HCT116 (cell line): ENCODE measurements at places on chromosomes 3 and 15. TPM values are rescaled to one million over a fixed set of nuclear protein-coding genes. Genes with fewer than 3 reads are reported as not detected.

GRCh38 chr3:105594219-105594618, 227.5 kb downstream of the ALCAM start:
- no peak overlapping the region for H3K27ac ChIP-seq
- peaks cover 11% of the 10 kb centered on the region for H3K4me1 ChIP-seq
- no peak for DNase-seq
- H3K4me3 ChIP-seq, result no peak overlapping the region

The TMCO5A gene
- not detected for total RNA-seq

The APOD gene
- 0.76 TPM for total RNA-seq

GRCh38 chr3:79810092-79810491, 42.3 kb upstream of the ROBO1 start:
- no peaks in the 10 kb centered on the region for H3K27me3 ChIP-seq
- H3K4me3 ChIP-seq, result no peak overlapping the region
- H3K4me1 ChIP-seq, result no peaks in the 10 kb centered on the region

DNA sequence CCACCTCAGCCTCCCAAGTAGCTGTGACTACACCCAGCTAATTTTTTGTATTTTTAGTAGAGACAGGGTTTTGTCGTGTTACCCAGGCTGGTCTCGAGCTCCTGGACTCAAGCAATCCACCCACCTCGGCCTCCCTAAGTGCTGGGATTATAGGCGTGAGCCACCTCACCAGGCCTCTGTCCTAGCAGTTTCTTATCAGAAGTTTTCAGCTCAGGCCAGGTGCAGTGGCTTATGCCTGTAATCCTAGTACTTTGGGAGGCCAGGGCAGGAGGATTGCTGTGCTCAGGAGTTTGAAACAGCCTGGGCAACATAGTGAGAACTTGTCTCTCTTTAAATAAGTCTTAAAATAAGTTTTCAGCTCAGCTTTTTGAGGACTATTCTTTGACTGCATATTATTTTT, 48.4 kb downstream of the SGO1 start:
- H3K4me3 ChIP-seq, result no peak overlapping the region
- no peak overlapping the region for H3K27ac ChIP-seq
- H3K4me1 ChIP-seq, result no peaks in the 10 kb centered on the region
- no peaks in the 10 kb centered on the region for H3K36me3 ChIP-seq
- no peak for DNase-seq
- no peaks in the 10 kb centered on the region for H3K27me3 ChIP-seq

The ATP13A4 gene
- total RNA-seq, result 0.15 TPM

- peak overlapping the region; percentile 20 for H3K4me3 ChIP-seq
- peak overlapping the region; percentile 61; the same call in 1 of the 2 replicates for H3K27ac ChIP-seq
- no peaks in the 10 kb centered on the region for H3K36me3 ChIP-seq
- H3K27me3 ChIP-seq, result no peaks in the 10 kb centered on the region
- peaks cover 68% of the 10 kb centered on the region for H3K4me1 ChIP-seq
Measured at GRCh38 chr15:29925227-29926082, 103.2 kb upstream of the TJP1 start.

- no peak for DNase-seq
- H3K4me1 ChIP-seq, result no peaks in the 10 kb centered on the region
- H3K36me3 ChIP-seq, result no peaks in the 10 kb centered on the region
- no peak overlapping the region for H3K4me3 ChIP-seq
- no peaks in the 10 kb centered on the region for H3K27me3 ChIP-seq
Measured at GRCh38 chr3:40332684-40333083, 23.2 kb downstream of the EIF1B start.

- H3K4me1 ChIP-seq, result no peaks in the 10 kb centered on the region
- H3K4me3 ChIP-seq, result no peak overlapping the region
- no peak for DNase-seq
- 0 out of 2 replicates have a peak, but pooled peaks cover 6% of the 10 kb centered on the region for H3K27me3 ChIP-seq
Measured at GRCh38 chr3:94301366-94301765, 238.5 kb downstream of the NSUN3 start.

- no peak overlapping the region for H3K4me3 ChIP-seq
- H3K4me1 ChIP-seq, result no peaks in the 10 kb centered on the region
- no peaks in the 10 kb centered on the region for H3K36me3 ChIP-seq
- no peaks in the 10 kb centered on the region for H3K27me3 ChIP-seq
Measured at GRCh38 chr3:108099244-108099643, 8.4 kb upstream of the CD47 start.
